ENCODE measurements at places on chromosomes 3 and 15.

GRCh38 chr15:69762373-69763148 is 309.9 kb downstream of the RPLP1 start:
- DNase-seq, result no peak

GRCh38 chr15:60831540-60831939 is 352.6 kb upstream of the ICE2 start:
- no peak for DNase-seq

DNA sequence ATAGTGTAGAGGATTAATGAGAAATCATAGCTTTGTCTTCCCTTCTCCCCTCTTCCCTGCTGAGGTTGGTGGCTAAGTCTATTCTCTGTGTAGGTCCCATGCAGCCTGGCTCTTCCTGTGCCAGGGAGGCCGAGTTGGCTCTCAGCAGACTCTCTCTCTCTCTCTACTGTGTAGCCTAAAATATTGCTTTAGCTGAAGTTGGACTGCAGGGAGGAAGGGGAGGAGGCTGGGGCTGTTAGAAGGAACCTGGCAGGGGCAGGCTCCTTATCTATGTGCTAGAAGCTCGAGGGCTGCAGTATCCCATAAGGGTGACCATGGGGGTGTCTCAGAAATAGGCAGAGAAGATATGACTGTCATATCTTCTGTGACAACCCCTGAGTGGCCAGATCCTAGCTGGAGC is 160.8 kb downstream of the EPHB1 start:
- DNase-seq, result no peak

DNA sequence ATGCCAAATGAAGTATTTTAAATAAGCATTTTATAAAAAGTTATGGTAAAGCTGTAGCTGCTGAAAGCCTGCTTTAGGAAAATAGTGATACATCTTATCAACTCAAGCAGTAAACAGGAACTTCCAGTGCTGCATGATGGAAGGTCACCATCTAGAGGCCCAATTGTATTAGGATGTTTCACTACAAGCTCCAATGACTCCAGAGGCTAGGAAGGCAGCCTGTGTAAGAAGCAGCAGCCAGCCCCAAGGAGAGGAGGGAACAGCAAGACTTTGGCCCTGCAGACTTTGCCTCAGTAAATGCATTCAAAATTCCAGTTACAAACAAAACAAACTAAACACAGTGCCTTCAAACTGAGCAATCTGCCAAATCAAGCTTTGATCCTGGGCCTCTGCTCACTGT is 32.1 kb downstream of the ILDR1 start:
- DNase-seq, result no peak

DNA sequence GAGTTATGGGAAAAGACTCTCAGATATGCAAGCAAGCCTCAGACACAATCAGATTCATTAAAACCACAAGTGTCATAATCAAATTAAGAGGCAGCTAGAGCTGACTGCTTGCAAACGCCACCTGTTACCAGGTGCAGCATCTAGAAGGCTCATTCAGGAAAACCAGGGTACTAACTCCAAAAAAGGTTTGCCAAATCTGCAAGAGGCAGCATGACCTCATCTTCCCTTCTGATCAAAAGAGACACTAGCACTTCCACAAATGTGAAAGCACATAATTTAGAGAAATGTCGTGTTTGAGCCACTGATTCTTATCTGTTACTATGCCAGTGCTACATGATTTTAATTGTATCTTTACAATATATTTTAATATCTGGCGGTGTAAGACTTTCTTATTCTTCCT is 123.3 kb upstream of the NANOGP8 start:
- DNase-seq, result no peak

DNA sequence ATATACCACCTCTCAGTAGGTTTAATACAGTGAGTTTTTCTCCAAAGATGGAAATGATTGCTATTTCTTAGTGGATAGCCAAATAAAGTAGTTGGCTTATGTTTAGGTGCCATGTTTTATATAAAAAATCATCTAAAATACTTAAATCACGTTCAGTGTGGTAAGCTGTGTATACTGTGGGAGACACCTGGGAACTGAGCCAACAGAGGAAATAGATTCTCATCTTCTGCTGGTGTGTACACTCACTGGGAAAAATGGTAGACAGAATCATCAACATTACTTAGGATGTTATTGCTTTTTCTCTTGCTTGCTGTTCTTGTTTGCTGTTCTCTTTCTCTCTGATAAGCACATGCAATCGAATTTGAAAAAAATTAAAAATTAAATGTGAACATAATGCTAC is 112.6 kb upstream of the MB21D2 start:
- no peak for DNase-seq

GRCh38 chr3:181755959-181756358 is 44.2 kb downstream of the SOX2 start:
- no peak for DNase-seq

GRCh38 chr3:128319107-128319506 is 147.6 kb downstream of the DNAJB8 start:
- DNase-seq, result no peak

GRCh38 chr3:12896063-12896985 is 55.0 kb upstream of the RPL32 start:
- DNase-seq, result no peak

DNA sequence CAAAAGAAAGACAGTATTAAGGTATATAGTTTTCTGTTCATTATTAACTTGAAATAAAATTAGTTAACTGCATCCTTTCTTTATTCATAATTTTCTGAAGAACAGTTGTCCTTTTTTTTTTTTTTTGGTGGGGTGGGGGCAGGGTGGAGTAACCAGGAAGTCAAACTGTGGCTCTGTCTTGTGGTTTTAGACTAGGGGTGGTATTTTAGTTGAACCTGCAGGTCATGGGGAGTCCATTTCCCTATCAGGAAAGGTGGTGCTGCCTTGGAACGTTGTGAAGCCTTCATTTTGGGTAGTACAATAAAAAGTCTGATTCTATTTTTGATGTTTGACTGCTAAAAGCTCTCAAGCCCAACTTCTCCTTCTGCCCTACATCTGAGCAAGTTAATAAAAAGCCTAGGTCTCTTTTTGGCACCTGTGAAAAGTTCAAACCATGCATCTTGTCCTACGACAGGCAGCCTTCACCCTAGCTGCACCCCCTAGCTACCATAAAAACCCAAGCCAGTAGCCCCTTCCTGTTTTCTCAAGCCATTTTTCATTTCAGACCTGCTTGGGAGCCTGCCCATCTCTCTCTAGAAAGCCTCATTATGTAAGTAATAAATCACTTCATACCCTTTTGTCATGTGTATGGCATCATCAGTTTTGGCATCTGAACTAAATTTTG is 31.2 kb upstream of the RIOX2 start:
- no peak for DNase-seq

- no peak for DNase-seq
Observed at GRCh38 chr15:70109531-70109930, 11.8 kb upstream of the TLE3 start.

DNA sequence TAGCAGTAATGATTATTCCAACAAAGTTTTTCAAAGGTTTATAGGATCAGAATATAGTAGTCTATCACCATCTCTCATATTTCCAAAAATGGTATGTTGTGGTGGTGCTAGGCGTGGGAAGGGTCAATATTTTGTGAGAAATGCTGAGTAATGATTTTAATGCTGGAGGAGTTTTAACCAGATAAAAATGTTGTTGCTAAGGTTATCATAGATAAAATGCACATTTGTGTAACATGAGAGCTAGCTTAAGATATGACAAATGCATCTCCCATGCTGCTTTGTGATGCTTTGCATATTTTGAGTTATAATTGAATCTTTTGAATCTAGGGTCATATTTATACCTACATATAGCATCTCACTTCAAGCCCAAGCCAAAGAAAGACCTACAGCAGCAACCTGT is 103.9 kb upstream of the ROBO1 start:
- no peak for DNase-seq

- no peak for DNase-seq
Observed at GRCh38 chr3:194123726-194124125, 12.2 kb upstream of the HES1 start.

GRCh38 chr3:16357186-16358121 is 92.4 kb downstream of the OXNAD1 start:
- DNase-seq, result no peak

DNA sequence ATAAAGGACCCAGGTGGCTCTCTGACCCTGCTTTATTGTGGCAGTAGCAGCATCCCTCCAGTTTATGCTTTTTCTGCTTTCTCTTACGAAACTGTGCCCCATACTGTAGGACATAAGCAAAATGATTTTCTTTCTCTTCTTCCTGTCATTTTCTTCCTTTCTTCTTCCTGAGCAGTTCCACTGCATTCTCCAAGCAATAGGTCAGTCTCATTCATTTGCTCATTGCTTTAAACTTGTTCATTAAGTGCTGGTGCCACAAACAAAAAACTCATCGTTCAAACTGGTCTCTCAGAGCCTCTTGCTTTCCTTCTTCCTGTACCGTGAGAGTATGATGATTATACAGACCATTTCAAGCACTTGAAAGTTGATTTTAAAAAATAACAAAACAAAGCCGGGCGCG is 66.8 kb downstream of the PDE8A start:
- DNase-seq, result no peak

DNA sequence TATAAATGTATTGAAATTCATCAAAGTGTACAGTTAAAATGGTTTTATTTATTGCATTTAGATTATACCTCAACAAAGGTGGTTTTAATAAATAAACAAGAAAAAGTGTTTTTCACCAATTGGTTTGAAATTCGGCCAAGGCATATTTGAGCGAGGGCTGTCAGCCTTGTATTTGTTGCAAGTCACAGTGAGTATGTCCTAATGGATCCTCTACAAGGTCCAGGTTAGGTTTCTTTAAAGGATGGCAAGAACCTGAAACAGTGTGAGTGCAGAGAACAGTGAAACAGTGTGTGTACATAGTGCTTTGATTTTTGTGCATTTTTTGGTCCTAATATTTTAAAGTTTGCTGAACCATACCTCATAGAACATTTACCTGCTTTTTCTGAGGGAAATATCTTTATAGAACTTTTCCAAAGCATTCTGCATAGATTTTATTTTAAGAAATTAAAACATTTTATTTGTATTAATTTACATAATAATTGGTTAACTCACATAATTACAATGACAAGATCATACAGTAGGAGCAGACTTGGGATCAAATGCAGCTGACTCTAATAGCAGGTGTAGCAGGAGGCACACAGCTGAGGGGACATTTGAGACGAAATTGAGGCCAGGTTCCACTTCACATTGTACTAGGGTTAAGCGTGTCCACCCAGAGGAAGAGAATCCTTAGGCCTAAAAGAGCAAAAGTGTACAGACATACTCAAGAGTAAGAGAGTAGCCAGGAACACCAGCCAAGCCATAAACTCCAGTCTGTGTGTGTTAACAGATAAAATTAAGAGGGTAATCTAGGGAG is 428.8 kb upstream of the TPRG1 start:
- DNase-seq, result no peak

DNA sequence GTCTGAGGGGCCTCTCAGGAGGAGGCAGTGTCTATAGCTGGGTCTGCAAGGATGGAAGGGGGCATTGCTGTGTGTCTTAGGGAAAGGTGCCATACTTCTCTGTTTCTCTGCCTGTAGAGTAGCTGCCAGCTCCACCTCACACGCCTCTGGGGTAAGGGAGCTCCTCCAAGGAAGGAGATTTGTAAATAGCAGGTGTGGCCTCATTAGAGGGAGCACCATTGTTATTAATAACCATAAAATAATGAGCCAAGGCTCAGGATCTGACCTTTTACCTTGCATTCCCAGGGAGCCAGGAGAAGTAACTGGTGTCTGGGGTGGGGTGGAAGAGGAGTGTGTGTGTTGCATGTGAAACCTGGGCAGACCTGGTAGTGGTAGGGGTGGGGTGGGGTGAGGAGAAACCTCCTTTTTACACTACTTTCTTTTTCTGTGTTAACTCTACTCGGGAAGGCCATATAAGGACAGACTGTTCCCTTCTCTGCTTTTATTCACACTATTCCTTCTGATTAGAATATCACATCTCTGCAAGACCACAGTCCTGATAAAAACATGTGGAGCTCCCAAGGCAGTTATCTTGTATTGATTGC is 2.2 kb upstream of the C15orf39 start:
- DNase-seq, result no peak

DNA sequence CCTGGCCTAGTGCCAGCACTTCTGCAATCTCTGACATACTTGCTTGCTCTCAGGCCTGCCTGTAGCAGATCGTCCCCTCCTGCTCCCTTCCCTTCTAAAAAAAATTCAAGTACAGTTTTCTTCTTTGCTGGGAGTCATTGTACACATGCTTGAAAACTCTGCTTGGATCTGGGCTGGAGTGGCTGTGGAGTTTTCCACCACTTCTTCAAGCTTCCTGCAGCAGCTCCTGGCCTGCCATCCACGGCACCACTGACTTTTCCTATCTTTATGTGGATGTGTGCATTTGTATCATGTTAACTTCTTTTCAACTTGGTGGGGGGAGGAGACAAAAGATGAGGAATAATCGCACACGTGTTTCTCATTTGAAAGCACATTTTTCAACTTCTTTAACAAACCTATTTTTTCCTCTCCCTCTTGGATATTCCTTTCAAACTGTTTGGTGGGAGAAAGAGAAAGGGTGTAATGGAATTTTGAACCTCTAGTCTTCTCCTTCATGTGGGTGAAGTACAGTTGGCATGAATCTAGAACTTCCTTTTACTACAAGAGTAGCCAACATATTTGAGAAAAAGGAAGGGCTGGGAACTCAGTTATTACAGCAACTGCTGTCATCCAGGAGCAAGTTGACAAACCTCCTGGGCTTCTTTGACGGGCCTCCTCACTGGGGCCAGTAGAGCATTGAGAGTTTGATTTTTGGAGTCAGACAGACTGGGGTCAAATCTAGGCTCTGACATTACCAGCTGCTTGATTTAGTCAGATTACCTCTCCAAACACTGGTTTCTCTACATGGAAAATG is 61.2 kb upstream of the LRTM1 start:
- no peak for DNase-seq

- no peak for DNase-seq
Observed at GRCh38 chr3:144167634-144168033, 196.0 kb downstream of the DIPK2A start.

- DNase-seq, result no peak
Observed at GRCh38 chr3:190644766-190645165, 130.9 kb downstream of the IL1RAP start.

DNA sequence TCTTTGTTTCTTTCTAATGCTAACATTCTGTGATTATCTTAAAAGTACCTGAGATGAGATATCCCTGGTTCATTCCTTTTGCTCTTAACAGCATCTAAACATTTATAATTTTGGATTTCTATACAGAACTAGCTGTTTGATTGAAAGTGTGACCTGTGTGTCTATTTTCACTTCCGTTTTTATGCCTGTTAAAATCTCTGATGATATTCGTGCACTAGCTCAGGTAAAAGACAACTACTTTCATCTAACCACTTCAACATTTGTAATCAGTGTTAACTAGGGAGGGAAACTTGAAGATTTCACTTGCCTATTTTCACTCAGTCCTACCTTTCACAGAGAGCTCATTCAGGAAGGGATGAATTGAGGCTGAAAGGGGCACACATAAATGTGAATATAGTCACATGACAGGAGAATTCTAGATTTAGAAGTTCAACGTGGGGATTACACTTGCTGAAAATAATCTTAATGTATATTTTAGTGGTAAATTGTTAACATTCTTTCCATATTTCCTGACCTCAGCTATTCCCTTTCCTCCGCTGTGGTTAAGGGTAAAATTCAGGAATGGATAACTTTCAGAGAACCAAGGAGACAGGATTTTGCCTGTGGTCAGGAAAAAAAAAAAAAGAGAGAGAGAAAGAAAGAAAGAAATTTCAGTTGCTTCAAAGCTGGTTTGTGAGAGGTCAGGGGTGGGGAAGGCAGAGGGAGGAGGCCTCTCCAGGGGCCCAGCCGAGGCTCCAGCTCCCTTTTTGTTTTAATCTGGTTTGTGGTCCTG is 159.8 kb upstream of the TSC22D2 start:
- no peak for DNase-seq

GRCh38 chr3:172159962-172160538 is 120.7 kb downstream of the FNDC3B start:
- no peak for DNase-seq

- no peak for DNase-seq
Observed at GRCh38 chr3:40044487-40044886, 235.1 kb downstream of the MYRIP start.

GRCh38 chr3:159936541-159936940 is 52.1 kb upstream of the IL12A start:
- DNase-seq, result no peak

Measured in activated T-helper 9 cell treated with anti-CD3 and anti-CD28 coated beads, Interleukin-2, amount 50 U/mL, for 16 hours (primary cell).